ENCODE measurements at places on chromosomes 5 and 9.

GRCh38 chr5:33445798-33446197 lies 5.0 kb downstream of the TARS1 start:
- no peak for DNase-seq

DNA sequence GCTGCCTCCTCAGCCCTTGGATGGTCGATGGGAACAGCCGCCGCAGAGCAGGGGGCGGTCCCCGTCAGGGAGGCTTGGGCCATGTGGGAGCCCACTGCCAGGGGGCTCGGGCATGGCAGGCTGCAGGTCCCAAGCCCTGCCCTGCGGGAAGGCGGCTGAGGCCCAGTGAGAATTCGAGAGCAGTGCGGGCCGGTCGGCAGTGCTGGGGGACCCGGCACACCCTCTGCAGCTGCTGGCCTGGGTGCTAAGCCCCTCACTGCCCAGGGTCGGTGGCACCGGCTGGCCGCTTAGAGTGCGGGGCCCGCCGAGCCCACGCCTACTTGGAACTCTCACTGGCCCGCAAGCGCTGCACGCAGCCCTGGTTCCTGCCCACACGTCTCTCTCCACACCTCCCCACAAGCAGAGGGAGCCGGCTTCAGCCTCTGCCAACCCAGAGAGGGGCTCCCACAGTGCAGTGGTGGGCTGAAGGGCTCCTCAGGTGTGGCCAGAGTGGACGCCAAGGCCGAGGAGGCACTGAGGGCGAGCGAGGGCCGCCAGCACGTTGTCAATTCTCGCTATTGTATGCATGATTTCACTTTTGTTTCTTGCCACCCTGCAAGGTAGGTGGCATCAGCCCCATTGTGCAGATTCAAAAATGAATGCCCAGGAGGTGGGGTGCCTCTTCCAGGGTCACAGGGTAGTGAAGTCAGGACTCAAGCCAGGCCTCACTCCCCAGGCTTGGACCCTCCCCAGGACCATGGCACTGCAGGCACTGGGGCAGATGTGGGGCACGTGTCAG lies 48.6 kb downstream of the COL15A1 start:
- no peak for DNase-seq

GRCh38 chr9:92294297-92294676 lies 790 bp upstream of the IARS1 start:
- DNase-seq: no peak

DNA sequence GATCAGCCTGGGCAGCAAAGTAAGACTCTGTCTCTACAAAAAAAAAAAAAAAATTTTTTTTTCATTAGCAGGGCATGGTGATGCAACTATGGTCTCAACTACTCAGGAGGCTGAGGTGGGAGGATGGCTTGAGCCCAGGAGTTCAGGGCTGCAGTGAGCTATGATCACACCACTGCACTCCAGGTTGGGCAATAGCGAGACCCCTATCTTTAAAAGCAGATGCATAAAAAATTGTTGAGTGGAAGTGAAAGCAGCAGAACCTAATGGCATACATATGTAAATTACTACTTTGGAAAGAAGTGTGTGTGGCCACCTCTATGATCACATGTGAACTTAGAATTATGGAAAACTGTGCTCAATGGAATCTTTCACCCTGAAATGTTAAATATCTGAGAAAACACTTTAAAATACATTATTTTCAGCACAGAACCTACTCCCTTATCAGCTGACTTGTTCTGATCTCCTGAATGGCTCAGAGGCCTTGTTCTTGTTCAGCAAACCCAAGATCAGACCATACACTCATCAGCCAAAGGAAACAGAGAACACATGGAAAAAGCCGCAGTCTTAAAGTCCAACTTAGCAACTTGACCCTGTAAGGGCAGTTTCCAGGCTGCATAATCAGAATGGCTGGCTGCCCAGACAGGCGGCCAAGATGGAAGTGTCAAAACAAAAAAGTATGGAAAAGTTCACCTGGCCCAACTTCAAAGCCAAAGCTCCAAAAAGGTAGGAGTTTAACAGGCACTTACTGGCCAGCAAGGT lies 56.5 kb downstream of the SIL1 start:
- DNase-seq: peak; percentile 52

- no peak for DNase-seq
Measured at GRCh38 chr5:16557477-16557876, 59.3 kb downstream of the RETREG1 start.

- no peak for DNase-seq
Measured at GRCh38 chr9:114233491-114234185, 78.3 kb downstream of the COL27A1 start.

- DNase-seq: no peak
Measured at GRCh38 chr9:30411571-30411970, 1972.9 kb upstream of the ACO1 start.

GRCh38 chr5:31638748-31639418 lies at the start of gene PDZD2:
TSS of gene PDZD2 (plus strand) at chr5:31639131.
- peak; percentile 10 for DNase-seq

GRCh38 chr5:18394443-18394804 lies 760.2 kb downstream of the TAF11L14 start:
- DNase-seq: no peak

- DNase-seq: no peak
Measured at GRCh38 chr5:123035918-123036390, 571 bp downstream of the PPIC start.

DNA sequence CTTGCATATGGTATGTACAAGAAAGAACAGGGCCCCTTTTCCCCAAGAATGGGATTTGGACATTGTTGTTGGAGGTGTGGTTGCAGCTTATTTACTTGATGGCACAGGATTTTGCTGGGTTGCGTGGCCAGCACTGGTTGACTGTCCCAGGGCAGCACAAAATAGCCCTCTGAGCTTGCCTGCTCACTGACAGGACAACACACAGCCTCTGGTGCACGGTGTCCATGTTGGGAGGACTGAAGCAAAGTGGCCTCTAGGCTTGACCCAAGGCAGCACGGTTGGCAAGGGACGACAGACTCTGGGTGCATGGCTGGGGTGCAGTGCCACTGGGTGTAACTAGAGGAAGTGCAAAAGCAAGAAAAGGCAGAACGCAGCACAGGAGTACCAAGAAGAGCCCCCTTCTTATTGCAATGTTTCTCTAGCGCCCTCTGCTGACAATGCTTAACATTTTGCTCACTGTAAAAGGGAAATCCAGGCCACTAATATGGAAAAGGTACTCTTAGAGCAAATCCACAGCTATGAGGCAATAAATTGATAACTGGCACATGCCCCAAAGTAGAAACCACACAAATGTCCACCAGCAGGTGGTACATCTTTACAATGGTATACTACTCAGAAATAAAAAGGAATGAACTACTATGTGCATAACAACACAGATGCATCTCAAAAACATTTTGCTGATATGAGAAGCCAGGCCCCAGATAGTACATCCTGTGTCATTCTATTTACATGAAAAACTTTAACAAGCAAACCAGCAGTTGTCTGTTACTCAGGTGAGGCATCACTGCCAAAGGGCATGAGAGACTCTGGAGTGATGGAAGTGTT lies 47.4 kb upstream of the BARX1 start:
- no peak for DNase-seq

DNA sequence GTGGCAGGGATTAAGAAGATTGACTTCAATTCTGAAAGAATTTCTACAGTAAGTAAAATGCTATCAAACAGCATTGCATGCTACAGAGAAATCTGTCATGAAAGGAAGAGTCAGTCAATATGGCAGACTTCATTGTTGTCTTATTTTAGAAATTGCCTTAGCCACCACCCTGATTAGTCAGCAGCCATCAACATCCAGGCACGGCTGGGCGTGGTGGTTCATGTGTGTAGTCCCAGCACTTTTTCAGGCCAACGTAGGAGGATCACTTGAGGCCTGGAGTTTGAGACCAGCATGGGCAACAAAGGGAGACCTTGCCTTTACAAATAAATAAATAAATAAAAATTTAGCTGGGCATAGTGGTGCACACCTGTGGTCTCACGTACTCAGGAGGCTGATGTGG lies 46.6 kb downstream of the RMI1 start:
- DNase-seq: no peak

DNA sequence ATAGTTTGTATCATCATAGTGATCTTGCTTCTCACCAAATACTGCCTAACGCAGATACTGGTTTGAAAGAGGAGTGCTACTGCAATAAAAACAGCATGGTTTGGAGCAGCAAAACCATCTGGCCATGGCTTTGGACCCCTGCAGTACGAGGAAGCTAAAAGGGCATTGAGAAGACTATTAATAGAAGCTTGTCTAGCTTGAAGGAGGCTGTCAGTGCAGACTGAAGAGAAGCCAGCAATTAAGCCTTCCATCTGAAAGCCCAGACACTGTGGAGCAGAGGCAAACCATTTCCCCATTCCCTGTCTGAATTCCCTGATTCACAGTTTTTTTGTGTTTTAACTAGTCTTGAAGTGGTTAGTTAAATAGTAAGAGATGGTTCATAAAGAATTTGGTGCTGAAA lies 281.6 kb downstream of the PTPRD start:
- DNase-seq: no peak

GRCh38 chr5:86665984-86666760 lies 48.4 kb downstream of the COX7C start:
- DNase-seq: no peak
